ENCODE measurements at places on chromosomes 4 and X. TPM values are rescaled to one million over a fixed set of nuclear protein-coding genes. Genes with fewer than 3 reads are reported as not detected.

GRCh38 chr4:145769450-145770037 lies 89.6 kb downstream of the C4orf51 start:
- DNase-seq: no peak

DNA sequence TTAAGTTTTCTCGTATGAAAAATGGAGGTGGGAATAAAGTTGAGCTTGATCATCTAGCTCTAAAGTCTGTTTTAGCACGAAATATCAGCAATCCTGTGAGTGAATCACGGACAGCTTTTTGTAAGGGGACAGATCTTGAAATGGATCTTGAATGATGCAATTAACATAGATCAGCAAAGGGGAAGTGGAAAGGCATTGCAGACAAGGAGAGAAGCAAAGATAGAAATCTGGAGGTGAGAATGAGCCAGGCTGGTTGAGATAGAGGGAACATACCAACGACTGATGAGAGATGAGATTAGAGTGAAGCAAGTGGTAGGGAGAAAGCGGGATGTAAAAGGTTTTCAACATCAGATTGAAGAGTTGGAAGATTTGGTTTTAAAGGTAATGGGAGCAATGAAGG lies 4.6 kb upstream of the DGKK start:
- no peak for DNase-seq

ELF4 gene
- polyA plus RNA-seq: 12.2 TPM

CCKAR gene
- polyA plus RNA-seq: not detected

RPS6KA6 gene
- polyA plus RNA-seq: 22.8 TPM

CLIC2 gene
- polyA plus RNA-seq: 5.0 TPM

DNA sequence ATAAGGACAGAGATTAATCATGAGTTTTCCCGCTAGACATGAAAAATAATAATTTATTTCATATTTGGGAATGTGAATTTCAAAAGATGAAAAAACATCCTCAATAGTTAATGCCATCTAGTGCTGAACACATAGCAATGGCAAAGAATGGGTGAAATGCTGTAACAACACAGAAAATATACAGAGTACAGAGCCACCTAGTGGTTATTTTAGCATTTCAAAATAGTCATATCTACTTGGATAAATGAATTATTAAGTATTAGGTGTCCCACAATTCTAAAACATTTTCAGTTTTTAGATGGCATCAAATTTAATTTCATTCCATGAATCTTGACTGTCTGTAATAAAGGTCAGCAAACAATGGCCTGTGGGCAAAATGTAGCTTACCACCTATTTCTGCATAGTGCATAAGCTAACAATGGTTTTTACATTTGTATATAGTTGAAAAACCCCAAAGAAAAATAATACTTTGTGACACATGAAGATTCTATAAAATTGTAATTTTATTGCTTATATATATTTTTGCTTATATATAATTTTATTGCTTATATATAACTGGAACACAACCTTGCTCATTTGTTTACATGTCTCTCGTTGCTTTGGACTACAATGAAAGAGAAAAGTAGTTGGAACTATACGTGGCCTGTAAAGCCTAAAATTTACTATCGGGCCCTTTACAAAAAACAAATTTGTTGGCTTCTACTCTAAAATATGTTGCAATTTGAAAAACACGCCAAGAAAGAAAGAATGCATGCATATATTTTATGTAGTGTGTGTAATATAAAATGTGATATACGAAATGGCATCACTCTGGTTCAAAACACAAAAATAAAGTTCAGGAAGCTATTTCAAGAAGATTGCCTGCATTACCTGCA lies 99.1 kb upstream of the FAM47C start:
- DNase-seq: no peak

GAGE10 gene
- not detected for polyA plus RNA-seq

DNA sequence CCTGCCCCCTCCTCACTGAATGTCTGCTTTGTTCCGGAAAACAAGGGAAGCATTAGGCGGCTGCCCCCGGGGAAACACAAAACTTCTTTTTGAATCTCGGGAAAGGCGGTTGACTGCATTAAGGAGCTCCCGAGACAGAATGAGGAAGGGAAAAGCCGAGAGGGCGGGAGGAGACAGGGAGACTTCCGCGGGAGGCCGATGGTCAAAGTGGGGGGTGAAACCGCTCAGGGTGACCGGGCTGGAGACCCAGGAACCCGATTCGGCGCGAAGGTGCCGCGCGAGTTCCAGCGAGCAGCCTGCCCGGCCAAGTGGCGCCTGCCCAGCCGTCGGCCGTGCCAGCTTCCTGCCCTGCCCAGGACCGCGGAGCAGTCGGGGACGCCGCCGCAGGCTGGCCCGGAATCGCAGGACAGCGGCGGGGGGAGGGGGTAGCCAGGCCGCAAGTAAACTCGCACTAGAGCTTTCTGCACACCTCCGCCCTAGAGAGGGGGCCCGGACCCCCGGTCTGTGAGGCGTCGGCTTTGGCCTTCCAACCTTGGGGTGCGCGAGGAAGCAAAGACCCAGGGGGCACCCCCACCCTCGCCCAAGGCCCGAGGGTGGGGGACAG lies 55.1 kb upstream of the BCOR start:
- no peak for DNase-seq

GRCh38 chr4:161496-162284 lies 37.4 kb downstream of the ZNF718 start:
- no peak for DNase-seq

DNA sequence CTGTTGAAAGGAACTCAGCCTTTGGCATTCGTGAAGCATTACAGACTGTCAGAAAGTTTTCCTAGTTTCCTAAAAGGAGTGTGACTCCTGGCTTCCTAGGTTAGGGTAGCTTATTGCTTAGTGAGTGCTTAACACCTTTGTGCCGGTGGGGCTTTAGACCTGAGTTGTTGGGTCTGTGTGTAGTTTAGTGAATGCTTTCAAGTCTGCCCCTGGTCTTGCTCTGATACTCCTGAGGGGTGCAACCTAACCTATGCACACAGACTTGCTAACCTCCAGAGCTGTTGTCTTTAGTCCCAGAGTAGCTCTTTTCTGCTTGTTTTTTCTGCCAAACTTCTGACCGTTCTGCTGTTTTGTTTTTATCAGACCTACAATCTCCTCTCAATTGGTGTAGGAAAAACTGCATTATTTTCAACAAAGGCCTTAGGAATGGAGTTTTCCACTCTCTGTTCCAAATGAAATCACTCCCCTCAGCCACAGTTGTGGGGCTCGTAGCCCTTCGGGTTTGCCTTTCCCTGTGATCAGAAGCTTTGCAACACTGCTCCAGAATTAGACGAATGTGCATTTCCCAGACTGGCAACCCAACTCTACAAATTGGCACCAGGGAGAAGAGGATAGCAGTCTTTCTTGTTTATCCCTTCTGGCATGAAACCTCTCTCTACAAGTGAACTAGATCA lies 1399.1 kb upstream of the PCDH7 start:
- no peak for DNase-seq

DNA sequence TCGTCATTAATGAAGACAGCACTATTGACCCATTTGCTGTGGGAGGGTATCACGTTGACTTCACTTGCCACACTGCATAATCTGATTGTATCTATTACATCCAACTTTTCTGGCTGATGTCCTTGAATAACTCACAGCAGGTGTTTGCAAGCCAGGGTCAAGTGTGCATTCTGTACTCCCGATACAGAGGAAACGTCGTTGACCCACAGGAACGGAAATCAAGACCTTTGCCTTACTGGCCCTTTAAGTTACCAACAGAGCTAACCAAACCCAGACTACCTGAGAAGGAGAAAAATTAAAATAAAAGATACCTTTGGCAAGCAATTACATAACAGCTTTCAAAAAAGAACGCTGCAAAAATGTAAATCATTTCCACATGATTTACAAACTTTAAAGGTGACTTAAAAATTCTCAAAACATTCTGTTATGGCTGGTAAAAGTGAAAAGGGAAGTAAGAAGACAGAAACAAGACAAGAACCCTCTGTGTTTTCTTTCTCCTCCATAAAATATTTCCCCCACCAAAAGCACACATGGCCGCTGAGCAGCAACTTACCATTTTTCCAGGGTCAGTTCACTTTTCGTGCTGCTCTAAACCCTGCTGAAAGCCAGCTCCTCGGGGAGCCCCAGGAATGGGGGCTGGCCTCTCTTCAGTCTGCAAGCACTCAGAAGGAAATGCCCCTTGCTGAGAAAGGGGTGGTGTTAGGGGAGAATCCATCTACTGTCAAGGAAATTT lies 6.5 kb upstream of the SHISA3 start:
- no peak for DNase-seq

TEC gene
- 4.0 TPM for polyA plus RNA-seq

- DNase-seq: no peak
Measured at GRCh38 chr4:184826691-184827270, 1.0 kb upstream of the ACSL1 start.

GRCh38 chrX:136028383-136028984 lies 43.2 kb downstream of the SLC9A6 start:
- no peak for DNase-seq

DNA sequence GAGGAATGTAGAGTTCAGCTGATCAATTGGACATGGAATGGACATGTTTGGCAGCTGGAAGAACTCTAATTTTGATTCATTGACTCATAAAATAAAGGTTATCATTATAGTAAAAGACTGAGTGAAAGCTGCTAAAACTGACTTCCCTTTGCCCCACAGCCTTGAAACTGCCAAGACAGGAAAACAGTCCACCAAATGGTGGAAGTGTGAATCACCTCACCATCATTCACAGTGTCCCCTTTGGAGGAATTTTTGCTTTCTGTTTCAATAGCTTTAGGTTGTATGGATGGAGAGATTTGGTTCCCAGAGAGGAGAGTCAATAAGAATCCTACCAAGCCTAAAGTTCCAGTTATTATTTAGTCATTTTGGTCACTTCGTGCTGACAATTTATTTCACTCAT lies 20.8 kb upstream of the FREM3 start:
- DNase-seq: no peak

- DNase-seq: no peak
Measured at GRCh38 chrX:119375561-119375960, 23.6 kb upstream of the SLC25A43 start.

EPHA5 gene
- polyA plus RNA-seq: 0.34 TPM

- DNase-seq: no peak
Measured at GRCh38 chrX:50469206-50469605, 1.4 kb downstream of the DGKK start.

CFAP99 gene
- polyA plus RNA-seq: 0.69 TPM

MAGED4B gene
- 69.8 TPM for polyA plus RNA-seq

DNA sequence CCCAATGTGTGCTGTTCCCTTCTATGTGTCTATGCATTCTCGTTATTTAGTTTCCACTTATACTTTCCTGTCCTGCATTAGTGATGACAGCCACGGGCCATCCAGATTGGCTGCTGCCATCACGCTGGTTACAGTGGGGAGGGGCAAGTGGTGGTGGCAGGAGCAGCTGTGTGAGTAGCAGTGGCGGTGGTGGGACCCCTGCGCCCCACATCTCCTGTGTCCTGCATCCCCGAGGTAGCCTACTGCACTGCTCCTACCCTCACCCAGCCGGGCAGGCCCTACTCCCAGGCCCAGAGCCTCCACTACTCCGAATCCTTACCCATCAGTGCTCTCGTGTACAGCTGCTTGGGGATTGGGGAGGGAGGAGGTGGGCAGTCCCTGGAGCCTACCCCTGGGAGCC lies 798.7 kb upstream of the AGA start:
- no peak for DNase-seq

DNA sequence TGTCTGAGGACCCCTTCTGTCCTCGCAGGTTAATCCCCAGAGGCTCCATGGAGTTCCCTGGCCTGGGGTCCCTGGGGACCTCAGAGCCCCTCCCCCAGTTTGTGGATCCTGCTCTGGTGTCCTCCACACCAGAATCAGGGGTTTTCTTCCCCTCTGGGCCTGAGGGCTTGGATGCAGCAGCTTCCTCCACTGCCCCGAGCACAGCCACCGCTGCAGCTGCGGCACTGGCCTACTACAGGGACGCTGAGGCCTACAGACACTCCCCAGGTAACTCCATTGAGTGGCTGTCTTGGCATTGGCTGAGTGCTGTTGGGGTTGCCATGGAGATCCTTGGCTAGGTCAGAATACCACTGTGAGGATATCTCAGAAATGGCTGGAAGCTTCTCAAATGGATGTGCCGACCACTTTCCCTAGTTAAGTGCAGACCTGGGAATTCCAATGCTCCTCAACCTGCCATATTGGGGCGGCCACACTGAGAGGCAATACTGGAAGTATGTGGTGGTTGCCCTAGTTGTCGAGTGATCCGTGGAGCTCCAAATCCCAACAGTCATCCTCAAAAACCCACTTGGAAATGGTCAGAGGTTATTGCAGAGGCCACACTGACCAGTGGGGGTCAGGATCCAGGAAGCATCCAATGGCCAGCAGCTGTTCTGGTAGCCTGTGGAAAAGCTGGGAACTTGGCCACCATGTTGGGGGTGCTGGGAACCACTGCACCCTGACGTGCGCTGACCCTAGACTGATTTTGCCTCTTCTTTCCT lies 4.9 kb downstream of the GATA1 start:
- DNase-seq: no peak

CPLX1 gene
- polyA plus RNA-seq: 1.4 TPM

Measured in right renal cortex interstitium (tissue), 3 donors.